Stimulated activated CD4-positive, alpha-beta T cell treated with anti-CD3 and anti-CD28 coated beads, Interleukin-4, amount 100 ng/mL, for 24 hours (primary cell): ENCODE measurements at places on chromosomes 4 and X.

DNA sequence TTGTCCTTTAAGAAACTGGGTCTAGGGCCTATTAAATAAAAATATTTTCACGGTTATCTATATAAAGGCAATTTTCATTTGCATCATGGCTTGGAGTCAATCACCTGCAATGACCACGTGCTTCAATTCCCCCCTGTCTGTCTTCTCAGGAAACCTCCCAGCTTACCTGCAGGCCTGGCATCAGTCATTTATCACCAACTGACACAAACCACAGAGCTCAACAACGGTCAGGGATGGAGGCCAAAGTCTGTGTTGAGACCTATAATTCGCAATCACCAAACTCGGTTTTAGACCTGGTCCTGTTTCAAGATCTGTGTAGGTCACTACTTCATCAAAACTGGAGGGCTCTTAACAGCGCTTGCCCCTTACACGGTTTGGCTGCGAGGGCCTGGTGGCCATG lies 1.9 kb downstream of the SLC9A7 start:
- no peak for DNase-seq

DNA sequence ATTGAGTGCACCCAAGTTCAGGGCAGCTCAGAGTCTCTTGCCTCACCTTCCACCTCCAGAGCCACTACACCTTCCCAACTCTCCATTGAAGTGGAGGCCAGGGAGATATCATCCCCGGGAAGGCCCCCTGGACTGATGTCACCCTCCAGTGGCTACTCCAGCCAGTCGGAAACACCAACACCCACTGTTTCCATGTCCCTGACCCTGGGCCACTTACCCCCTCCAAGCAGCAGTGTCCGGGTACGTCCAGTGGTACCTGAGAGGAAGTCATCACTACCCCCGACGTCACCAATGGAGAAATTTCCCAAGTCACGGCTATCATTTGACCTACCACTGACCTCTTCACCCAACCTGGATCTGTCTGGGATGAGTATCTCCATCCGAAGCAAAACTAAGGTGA lies 7.8 kb upstream of the RTL5 start:
- DNase-seq, result no peak

GRCh38 chr4:63526251-63526650 lies 883.0 kb downstream of the TECRL start:
- DNase-seq, result no peak

GRCh38 chrX:51851507-51852085 lies 41.8 kb upstream of the MAGED1 start:
- no peak for DNase-seq

DNA sequence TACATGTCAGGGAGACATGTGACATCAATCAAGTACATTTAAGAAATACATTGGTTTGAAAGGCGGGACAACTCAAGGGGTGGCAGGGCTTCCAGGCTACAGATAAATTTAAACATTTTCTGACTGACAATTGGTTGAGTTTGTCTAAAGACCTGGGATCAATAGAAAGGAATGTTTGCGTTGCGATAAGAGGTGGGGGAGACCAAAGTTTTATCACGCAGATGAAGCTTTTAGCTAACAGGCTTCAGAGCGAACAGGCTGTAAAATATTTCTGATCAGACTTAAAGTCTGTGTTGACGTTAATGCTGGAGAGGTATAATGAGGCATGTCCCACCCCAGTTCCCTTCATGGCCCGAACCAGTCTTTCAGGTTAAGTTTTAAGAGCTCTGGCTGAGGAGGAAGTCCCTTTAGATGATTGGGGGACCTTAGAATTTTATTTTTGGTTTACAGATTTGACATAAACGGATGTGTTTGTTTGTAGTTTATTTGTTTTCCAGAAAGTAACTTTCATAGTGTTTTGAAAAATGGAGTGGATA lies 346.7 kb upstream of the RASGEF1B start:
- DNase-seq, result no peak

- no peak for DNase-seq
These were observed 359.6 kb upstream of the NOCT start for GRCh38 chr4:138655985-138656384.

- DNase-seq, result no peak
These were observed 12.4 kb downstream of the CTSO start for GRCh38 chr4:155941085-155941790.

DNA sequence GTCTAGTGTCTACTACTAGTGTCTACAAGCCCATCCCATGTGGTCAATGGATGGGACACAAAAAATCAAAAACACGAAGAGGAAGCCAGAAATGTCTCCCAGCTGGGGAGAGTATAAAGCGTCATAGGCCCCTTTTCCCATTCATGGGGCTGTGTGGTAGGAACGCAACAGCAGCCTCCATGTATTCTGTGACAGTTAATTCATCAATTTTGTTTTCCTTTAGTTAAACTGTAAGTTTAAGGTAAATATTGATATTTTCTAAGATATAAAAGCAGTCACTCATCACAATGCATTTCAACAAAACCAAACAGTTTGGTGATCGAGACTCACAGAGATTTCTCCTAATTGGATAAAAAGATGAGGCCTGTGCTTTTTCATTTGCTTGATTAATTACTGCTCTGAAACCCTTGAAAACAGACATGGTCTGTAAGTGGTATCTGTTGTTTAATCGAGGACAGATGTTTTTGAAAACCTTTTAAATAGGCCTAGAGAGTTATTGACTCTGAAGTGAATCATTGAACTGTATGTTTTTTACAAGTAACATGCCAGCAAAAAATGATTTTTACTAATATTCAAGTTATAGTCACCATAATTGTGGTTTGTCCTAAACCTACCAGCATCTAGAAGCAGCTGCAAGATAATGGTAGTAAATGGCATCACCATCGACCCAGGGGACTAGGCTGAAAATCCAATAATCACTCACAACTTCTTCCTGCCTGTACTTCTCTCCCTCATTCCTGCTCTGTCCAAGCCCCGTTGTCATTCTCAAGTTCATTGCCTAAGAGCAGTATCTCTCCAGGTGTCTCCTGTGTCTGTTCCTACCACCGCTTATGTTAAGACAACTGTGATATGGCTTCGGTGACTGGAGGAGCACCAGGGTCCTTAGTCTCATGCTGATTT lies 87.7 kb upstream of the SHISA3 start:
- DNase-seq, result no peak

DNA sequence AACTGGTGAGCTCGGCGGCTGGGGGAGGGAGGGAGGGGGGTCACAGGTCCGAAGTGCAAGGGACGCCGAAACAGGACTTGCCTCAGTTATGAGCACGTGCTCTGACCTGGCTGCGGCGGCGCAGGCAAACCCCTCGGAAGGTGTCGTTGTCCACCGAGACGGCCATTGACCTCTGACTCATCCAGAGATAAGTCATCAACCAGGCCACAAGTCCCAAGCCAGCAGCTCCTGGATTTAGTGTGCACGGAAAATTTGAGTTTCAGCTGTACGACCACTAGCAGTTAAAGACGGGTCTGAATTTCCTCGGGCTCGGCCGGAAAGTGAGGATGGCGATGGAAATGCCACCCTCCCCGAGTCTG lies 674 bp downstream of the SH3D19 start:
- DNase-seq, result no peak

GRCh38 chr4:94454405-94454804 lies 2.7 kb downstream of the PDLIM5 start:
- no peak for DNase-seq

DNA sequence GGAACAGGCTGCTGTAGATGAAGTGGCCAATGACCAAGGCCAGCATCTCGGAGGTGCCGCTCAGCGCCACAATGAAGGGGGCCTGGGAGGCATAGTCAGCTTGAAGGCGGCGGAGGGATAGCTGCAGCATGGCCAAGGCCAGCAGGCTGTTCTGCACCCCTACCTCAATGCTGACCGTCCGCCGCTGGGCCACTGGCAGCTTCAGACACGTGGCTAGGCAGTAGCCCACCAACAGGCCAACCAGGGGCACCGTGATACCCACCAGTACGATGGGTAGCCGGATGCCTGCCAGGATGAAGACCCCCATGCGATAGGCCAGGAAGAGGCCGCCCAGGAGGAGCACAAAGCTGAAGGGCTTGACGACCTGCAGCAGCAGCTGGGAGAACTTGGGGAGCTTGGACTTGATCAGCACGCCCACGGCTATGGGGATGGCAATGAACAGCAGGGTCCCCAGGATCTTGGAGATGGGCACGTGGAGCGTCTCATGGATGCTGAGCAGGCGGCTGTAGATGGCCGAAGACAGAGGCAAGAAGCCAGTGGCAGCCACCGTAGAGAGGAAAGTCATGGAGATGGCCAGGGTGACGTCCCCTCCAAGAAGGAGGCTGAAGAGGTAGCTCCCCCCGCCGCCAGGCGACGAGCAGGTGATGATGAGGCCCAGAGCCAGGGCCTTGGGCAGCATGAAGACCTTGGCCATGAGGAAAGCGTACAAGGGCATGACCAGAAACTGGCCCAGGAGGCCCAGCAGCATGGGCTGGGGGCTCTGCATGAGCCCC lies 1.3 kb upstream of the UBL4A start:
- DNase-seq, result no peak

DNA sequence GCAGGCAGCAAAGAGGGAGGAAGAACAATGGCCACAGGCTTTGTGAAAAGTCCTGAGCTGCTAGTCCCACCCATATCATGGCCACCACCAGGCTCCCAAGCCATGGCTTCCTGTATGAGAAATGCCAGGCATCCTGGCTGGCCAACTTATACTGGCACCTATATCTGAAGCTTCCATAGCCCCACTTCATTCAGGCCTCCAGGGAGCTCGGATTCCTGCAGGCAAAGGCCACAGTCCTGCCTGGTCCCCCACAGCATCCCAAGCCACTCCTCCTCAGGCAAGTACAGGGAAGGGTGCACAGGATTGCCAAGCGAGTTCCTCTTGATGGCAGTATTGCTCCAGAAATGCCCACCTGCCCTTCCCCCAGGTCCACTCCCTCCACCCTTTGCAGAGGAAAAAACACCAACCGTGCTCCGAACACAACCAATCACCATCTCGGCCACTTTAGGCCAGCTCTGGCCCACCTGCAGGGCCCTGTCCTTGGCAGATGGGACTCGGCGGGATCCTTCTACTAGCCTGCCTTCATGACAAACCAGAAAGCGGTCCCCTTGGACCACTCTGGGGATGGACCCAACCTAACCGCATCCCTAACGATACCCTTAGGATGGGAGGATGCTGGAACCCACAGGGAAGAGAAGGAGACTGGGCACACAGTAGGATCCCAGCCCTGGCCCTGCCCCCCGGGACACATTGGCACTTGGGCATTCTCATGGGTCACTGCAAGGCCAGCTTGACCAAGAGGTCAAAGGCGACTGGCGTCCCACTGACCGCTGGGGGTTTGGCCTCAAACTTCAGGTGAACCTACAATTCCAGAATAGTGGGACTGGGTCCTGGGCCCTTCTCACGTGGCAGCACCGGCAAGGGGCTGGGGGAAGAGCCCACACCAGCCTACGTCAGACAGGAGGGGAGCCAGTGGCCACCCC lies 220.4 kb upstream of the AGTR2 start:
- DNase-seq, result no peak

- no peak for DNase-seq
These were observed 15.3 kb downstream of the HELQ start for GRCh38 chr4:83440148-83440814.

GRCh38 chr4:126777649-126778048 lies 855.1 kb upstream of the INTU start:
- DNase-seq, result no peak

DNA sequence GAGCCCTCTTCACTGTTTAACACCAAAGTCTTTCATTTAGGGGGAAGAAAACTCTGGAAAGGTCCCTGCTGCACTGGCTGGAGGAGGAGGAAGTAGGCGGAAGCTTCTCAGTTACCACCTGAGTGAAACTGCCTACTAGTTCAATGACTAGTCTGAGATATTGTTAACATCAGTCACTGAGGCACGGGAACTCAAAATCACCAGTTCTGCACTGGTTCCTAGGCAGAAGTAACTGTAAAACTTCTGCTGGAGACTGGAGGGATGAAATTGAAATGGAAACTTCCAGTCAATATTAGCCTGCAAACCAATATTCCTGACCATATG lies 178.3 kb downstream of the SNCA start:
- DNase-seq, result no peak

GRCh38 chrX:124194199-124194598 lies 138.3 kb upstream of the TEX13D start:
- DNase-seq, result no peak

DNA sequence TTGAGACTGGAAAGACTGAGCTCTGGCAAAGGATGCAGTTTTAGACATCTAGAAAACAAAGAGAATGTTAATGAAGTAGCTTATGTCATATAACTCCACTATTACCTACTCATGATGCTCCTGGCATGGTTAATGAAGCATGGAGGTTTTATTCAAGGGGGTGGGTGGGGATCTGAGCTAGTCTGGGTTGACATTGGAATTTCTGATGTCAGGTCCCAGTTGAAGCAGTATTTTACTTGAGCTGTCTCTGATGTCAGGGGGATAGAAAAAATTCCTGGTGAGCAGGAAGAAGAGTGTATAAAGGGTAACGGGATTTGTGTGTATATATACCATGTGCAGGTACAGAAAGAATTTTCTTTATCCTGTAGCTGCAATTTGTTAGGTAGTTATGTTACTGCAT lies 102.0 kb downstream of the ELOVL6 start:
- no peak for DNase-seq

- no peak for DNase-seq
These were observed 238.1 kb upstream of the PPP1R2C start for GRCh38 chrX:43016021-43016420.

DNA sequence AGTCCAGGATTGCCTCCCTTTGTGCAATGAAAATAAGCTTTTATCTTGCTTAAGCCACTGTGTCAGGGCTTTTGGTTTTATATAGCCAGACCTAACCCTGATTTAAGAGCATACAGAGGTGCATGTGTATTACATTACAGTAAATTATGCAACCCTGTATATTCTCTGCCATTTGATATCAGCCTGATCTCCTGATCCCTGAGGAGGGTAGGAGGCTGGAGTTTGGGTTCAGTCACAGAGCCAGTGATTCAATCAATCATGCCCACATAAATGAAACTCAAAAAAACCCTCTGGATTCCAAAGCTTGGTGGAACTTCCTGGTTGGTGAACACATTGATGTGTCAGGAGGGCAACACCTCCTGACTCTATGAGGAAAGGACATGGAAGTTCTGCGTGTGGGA lies 7.3 kb upstream of the KLHL8 start:
- DNase-seq, result no peak

DNA sequence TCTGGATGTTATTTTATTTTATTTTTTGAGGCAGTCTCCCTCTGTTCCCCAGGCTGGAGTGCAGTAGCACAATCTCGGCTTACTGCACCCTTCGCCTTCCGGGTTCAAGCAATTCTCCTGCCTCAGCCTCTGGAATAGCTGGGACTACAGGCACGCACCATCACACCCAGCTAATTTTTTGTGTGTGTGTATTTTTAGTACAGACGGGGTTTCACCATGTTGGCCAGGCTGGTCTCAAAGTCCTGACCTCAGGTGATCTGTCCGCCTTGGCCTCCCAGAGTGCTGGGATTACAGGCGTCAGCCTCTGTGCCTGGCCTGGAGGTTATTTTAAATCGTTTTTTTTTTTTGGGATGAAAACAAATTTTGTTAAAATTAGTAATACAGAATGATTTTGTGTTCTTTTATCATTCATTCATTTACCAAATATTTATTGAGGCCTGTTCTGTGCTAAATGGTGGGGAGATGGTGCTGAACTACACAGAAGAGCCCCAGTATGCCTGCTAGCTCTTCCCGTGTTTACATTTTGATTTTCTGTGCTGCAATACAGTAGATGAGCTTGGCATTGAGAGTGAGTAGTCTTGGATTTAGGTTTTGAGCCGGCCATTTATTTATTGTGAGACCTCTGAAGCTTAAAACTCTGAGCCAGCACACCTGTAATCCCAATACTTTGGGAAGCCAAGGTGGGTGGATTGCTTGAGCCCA lies 22.7 kb downstream of the ADD1 start:
- no peak for DNase-seq
